ENCODE measurements at places on chromosomes 7 and 10. TPM values are rescaled to one million over a fixed set of nuclear protein-coding genes. Genes with fewer than 3 reads are reported as not detected.

The TYW1B gene
- polyA plus RNA-seq, result 3.2 TPM

The GPR15LG gene
- polyA plus RNA-seq, result not detected

The CYP2W1 gene
- polyA plus RNA-seq, result 0.17 TPM

The OPN4 gene
- polyA plus RNA-seq, result not detected

The PRKCQ gene
- polyA plus RNA-seq, result 6.1 TPM

The AEBP1 gene
- 89.4 TPM for polyA plus RNA-seq

The PWWP2B gene
- 12.9 TPM for polyA plus RNA-seq

The CRPPA gene
- polyA plus RNA-seq, result 2.0 TPM

The CTNNA3 gene
- 0.45 TPM for polyA plus RNA-seq

The FBXL13 gene
- polyA plus RNA-seq, result 1.5 TPM

The LRRC17 gene
- polyA plus RNA-seq, result 2.1 TPM

The VSTM4 gene
- 7.4 TPM for polyA plus RNA-seq

The MACC1 gene
- polyA plus RNA-seq, result 3.7 TPM

The COBL gene
- 9.8 TPM for polyA plus RNA-seq

The OPN1SW gene
- polyA plus RNA-seq, result not detected
